ENCODE measurements at places on chromosomes 2 and 18.

DNA sequence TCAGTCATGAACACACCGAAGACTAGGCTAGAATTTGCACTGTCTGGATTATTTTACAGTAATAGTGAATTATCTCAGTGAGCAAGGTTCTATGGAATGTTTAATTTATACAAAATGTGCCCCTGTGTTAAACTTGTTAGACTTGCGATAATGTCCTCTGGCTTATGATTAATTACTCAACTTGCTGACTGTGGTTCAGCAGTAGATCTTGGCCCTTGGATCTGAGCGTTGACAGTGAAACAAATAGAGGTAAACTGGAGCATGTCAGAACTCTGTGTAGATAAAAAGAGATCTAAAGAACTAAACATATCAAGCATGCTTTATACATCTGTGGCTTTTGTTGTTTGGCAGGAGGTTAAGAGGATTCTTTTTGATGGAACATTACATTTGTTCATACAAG, 407.6 kb downstream of the DSEL start:
- DNase-seq, result no peak

DNA sequence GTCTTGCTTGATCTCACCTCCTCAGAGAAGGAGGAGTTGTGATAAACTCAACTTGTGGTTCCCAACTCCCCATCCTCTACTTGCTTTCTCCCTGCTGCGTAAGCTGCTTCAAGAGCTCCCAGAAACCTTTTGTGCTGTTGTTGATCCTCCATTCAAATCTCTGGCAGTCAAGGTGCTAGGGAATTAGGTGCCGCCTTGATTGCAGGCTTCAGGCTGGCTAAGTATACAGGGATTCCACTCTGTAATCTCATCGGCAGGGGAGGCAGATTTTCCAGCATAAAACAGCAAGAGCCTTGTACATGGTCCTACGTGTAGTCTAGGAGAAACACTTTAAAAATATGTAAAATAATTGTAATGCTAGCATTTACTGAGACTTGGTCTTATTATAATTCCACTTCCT, 116.2 kb upstream of the DDX18 start:
- no peak for DNase-seq

DNA sequence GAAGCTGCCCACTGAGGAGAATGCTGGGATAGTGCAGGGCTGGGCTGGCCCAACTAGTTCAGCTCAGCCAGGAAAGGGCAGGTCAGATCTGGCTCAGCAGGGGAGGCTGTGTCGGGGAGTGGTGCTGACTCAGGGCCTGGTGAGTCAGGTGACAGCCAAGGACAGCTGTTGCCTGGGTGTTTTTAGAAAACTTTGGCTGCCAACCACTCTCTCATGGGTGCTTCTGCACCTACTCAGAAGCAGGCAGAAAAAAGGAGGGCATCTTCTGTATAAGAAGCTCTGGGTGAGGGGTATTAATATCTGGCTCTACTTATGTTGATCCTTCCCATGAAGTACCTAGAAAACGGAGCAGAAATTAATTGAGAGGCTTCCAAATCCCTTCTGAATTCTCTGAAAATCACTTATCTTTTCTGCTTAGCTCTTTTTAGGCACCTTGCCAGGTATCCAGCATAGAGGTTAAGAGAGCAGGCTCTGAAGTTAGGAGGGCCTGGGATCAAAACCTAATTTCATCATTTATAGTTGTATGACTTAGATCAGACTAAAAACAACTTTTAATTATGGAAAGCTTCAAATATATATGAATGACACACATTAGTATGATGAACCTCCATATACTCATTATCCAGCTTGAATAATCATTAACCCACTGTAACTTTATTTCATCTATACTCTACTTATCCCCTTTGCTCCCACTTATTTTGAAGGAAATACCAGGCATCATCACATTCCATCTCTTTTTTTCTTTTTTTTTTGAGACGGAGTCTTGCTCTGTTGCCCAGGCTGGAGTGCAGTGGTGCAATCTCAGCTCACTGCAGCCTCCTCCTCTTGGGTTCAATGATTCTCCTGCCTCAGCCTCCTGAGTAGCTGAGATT, 15.5 kb upstream of the RAB10 start:
- peak; percentile 67 for DNase-seq

GRCh38 chr2:195026261-195026660, 630.8 kb upstream of the SLC39A10 start:
- no peak for DNase-seq

DNA sequence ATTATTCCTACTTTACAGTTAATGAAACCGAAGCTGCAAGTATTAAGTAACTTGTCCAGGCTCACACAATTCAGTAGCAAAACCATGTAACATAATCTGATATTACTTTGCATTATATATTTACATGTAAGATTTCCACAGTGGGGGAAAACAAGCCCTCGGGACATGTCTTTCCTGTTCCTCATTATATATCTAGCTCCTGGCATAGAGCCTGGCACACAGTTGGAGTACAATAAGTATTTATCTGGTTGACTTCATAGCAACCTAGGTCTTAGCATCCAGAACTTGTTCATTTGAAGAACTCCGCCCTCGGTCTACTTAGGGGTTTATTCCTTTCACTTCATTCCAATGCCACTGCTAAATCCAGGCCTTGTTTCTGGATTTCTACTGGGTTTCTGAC, 1.6 kb upstream of the RBM45 start:
- DNase-seq, result no peak

GRCh38 chr2:44005846-44006245, 10.1 kb upstream of the LRPPRC start:
- DNase-seq, result no peak

DNA sequence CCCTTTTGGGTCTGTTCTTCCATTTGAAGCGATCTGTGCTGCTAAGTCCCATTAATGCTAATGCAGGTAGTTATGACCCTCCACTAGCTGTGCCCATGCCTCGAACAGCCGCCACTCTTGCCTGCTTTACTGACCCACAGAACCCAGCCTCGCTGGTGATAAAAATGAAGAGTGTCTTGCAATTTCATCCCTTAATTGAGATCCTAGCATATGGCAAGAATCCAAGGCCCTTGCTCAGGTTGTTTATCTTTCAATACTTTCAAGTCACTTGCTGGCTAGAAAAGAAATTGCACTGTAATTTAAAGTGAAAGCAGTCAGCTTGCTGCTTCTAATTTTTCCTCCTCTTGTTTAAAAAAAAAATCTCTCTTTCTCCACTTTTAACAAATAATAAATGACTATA, 73.6 kb downstream of the ZNF521 start:
- DNase-seq, result no peak

DNA sequence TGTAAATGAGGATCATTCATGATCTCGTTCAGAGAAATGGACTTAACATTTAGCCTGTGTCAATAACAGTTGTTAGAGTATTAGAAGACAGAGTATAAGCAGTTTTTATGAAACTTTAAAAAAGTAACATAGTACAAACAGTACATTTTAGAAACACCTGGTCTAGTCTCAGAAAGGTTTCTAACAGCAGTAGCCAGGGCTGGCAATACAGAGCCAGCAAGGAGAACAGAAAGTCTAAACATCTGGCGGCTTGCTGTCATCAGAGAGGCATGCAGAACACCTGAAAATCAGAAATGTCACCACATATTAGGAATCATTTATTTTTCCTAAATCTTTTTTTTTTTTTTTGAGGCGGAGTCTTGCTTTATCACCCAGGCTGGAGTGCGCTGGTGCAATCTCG, 50.1 kb downstream of the RPL31 start:
- DNase-seq, result no peak

- peak; percentile 77 for DNase-seq
Measured at GRCh38 chr2:113203901-113204519, 30.2 kb downstream of the PSD4 start.

- DNase-seq, result no peak
Measured at GRCh38 chr2:65353927-65354326, 78.5 kb downstream of the SPRED2 start.

- no peak for DNase-seq
Measured at GRCh38 chr18:840023-840408, 28.0 kb upstream of the YES1 start.

DNA sequence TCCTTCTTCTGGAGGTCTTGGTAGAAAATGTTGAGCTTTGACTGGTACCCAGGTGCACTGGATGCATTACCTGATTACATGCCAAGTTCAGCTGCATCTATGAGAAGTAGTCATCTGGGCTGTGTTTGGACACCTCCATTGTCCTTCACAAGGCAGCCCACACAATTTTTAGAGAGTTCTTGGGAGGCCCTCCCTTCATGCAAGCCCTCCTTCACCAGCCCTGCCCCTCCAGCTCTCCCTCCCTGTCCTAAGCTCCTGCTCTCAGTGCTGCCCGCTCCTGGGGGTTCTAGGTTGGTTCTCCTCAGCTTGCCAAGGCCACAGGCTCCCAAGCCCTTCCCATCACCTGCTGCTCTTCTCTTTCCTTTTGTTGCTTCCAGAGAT, 148.7 kb downstream of the DYSF start:
- peak; percentile 4 for DNase-seq

DNA sequence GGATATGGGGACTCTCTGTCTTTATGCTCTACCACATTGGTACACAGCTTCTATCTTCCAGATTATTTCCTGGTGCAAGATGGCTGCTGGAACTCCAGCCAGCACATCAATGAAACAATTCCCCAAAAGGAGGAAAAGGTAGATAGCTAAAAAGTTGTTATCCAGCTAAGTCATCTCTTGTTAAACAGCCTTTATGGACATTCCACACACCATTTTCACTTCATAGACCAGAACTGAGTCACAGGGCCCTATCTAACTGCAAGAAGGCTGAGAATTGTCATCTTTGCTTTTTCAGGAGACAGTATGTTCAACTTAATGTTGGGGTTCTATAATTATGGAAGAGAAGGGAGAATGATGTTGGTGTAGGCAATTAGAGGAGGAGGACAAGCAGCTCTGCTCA, 133.3 kb upstream of the NOSTRIN start:
- DNase-seq, result no peak

DNA sequence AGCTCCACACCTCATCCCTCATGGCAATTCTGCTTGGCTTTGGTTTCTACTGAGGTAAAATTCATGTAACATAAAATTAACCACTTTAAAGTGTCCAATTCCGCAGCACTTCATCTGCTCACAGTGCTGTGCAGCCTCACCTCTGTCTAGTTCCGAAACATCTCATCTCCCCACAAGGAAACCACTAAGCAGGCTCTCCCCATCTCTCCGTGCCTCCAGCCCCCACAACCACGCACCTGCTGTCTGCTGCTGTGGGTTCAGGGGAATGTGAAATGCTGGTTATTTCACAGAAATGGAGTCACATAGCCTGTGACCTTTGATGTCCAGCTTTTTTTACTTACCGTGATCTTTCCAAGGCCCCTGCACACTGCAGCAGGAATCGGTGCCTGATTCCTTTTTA, 7.7 kb upstream of the GPC1 start:
- DNase-seq, result no peak

DNA sequence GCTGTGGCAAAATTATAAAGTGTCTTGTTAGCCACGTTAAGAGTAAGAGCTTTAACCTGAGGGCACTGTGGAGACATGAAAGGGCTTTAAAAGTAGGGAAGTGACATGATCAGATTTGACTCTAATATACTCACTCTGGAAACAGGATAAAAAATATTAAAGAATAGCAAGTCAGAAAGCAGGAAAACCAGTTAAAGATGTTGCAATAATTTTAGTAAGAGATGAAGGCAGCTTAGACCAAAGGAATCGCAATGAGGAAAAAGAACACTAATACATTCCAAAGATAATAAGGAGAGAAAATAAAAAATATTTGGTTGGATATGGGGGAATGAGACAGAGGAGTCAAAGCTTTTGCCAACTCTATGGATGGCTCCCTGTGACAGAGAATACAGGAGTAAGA, 183.8 kb downstream of the DYM start:
- no peak for DNase-seq

DNA sequence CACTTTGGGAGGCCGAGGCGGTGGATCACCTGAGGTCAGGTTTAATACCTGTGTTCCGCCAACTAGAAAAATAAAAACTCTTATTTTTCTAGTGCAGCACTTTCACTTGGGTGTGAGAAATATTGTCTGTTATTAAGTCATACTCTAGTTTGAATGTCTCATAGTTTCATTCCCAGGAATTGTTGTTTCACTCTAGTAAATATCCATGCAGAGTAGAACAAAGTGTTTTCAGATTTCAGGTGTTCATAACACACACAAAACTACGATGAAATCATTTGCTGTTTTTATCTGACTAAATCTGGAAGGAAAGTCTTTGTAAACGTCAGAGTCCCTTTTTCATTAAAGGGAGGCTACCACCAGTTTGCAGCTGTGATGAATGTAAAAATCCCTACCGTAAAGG, 4.0 kb downstream of the FAM117B start:
- DNase-seq, result no peak

DNA sequence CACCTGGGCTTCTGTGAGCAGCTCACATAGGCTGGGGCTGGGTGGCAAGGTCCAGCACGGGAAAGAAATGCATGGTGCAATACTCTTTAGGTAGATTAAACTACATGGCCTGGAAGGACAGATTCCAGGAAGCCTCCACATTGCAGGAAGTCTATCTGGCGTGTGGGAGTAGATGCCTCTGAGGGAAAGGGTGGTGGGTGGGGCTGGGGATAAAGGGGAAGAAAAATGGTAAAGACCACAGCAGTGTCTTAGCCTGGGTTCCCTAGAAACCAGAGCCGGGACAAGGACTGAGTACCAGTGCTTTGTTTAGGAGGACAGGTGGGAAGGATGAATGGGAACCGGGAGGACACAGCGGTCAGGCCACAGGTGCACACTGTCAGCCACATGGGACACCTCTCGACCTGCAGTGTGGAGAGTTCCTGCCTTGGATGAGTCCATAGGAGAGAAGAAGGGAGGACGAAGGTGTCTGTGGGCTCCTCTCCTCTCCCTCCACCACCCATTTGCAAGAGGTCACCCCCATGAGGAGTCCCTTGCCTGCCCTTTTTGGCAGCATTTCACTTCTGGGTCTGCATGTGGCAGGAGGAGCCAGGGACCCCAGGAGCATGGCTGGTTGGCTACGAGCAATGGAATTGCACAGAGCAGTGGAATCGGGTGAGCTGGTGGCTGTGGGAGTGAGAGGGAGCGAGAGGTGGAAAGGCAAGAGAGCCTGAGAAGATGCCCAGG, 91.5 kb upstream of the HS6ST1 start:
- DNase-seq, result no peak

- DNase-seq, result no peak
Measured at GRCh38 chr2:232593982-232594381, 39.4 kb upstream of the EFHD1 start.

- no peak for DNase-seq
Measured at GRCh38 chr2:179861027-179861415, 391 bp downstream of the ZNF385B start.

- DNase-seq, result no peak
Measured at GRCh38 chr2:168594778-168595177, 138.7 kb downstream of the CERS6 start.

DNA sequence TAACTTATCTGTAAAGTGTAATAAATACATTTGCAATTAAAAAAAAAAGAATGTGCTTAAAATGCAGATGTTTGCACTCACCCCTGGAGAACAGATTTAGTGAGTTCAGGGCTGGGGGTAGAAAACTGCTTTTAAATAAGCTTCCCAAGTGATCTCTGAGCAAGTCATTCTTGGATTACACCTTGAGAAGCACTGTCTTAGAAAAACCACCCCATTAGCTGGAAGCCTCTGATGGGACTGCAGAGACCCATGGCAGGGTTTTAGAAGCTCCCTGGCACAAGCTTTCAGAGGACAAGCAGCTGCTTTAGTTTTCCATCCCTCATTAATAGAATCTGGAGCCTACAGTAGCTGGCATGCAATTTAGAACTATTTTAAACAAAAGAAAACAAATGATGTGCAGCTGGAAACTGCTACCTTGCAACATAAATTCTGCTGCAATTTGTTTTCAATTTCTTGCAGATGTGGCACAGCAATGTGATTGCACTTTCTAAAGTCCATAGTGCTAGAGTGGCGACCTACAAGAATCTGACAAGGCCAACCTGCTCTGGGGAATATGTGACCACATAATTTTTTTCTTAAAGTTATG, 141.5 kb downstream of the CDC42EP3 start:
- DNase-seq, result no peak

GRCh38 chr2:217959723-217960122, 43.1 kb downstream of the TNS1 start:
- no peak for DNase-seq

Measured in CD4-positive, alpha-beta T cell treated with Interleukin-15 for 1 hour (primary cell).